ENCODE measurements at places on chromosomes 11 and 22.

GRCh38 chr11:110606415-110606814 is 105.8 kb downstream of the ARHGAP20 start:
- DNase-seq: no peak

DNA sequence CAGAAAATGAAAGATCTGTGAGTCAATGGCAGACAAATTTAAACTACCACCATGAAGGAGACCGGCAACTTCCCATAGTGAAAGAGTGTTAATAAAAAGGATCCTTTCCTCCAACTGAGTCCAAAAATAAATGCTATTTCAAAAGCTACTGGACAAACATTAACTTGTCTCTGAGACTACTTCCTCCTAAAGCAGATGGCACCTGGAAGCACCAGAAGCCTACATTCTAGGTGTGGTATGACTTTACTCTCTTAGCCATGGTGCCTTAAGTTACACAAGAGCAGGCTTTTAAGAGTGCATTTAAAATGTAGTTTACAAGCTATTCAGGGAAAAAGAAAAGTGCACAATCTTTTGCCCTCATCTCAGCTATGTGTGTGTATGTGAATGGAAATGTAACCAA is 2.5 kb downstream of the ARHGAP32 start:
- DNase-seq: no peak

- no peak for DNase-seq
These were observed 710.8 kb downstream of the OPCML start for GRCh38 chr11:132821499-132821898.

- no peak for DNase-seq
These were observed 147.8 kb upstream of the NECTIN1 start for GRCh38 chr11:119876841-119877240.

DNA sequence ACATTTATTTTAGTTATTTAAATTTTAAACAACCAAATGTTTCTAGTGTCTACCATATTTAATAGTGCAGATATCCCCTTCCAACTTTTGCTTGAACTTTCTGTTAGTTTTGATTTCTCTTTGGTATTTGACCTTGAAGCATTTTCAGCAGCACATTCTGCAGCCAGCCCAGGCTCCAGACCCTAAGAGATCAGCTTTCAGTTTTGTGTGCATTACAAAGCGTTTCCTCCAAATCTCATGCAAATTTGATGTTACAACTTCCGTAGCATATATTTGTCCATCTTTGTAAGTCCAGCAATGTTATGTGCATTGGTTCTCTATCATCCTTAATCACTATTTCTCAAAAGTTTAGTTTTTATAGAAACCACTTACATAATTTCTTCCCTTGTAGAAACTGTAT is 14.6 kb upstream of the SERGEF start:
- DNase-seq: no peak
